ENCODE measurements at places on chromosomes 6 and 20.

DNA sequence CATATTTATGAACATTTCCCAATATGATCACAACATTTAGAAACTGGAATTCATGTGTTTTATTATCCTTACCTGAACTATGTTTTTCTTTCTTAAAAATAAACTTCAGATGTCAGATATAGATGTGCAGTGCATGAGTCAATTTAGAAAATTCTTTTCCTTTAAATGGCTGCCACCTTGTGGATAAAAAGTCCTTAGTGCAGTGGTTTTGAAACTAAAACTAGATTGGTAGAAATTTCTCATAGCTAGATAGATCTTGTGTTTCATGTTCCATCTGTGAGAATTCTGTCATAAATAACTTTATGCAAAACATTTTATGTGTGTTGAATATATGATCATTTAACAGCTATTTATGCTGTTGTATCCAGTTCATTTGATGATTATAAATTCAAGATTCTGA lies 134.9 kb downstream of the KLHL32 start:
- DNase-seq: no peak

DNA sequence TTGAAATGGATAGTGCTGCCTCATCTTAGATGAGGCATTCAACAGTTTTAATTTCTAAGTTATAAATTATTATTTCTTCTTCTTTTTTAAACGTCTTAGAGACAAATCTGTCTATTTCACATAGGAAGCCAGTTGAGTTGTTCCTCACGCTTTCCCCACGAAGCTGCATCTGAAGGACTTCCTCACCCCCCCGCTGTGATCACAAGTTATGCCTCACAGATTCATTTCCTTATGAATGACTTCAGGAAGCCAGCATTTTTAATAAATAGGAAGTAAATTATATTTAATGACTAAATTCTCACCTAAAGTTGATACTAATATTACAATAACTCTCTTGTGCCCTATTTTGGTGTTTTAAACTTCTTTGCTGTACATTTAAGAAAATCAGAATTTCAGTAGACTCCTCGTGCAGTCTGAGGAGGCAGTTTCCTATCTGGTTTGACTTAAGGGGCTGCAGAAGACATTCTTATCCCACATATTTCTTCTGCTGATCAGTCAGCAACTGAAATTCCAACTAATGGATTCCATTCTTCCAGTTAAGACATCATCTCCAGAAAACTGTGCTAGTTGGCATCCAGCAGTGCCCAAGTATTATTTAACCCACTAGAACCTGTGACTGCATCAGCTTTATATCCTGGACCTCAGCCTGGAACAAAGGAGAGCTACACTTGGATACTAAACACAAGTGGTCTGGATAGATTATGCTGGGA lies 182.7 kb upstream of the CCN2 start:
- DNase-seq: no peak

DNA sequence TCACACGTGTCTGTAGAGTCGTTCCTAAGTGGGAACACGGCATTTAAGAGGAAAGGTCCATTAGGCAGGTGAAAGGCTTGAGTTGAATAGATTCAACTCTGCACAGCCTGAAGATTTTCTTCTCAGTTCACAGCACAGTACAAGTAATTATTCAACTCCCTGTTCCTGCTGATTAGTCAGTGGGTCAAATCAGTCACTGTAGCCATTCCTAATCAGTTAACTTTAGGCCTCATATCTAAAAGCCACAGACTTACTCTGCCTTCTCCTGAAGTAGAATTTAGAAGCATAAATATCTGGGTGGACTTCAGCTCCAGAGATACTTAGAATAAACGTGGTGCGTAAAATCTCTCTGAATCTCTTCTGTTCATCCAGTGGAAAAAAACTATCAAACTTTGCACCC lies 872.4 kb downstream of the C6orf118 start:
- no peak for DNase-seq

DNA sequence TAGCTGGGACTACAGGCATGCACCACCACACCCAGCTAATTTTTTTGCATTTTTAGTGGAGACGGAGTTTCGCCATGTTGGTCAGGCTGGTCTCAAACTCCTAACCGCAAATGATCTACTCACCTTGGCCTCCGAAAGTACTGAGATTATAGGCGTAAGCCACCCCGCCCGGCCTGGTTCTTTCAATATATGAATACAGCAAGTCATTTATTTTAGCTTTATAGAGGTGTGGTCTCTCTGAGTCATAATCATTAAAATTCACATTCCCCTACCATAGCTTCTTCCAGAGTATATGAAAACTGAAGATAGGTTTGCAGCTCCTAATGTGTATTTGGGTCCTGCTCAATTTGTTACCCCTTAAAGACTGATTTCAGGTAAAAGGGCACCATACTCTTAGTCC lies 88.5 kb upstream of the FAM8A1 start:
- no peak for DNase-seq

DNA sequence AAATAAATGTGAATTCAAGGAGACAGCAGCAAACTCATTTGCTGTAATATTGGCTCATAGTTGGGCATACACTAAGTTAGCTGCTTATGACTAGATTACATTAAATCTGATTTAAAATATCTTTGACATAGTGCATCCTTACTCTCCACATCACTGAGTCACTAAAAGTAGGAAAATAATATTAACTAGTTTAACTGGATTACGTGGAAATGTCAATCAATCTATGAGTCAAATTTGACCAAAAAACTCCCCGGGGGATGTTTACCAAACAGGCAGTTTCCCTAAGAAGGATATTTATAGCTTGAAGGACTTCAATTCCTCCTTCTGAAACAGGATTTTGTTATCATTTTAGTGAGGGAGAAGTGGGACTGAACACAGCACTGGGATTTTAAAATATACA lies 366.5 kb downstream of the ESR1 start:
- DNase-seq: no peak

DNA sequence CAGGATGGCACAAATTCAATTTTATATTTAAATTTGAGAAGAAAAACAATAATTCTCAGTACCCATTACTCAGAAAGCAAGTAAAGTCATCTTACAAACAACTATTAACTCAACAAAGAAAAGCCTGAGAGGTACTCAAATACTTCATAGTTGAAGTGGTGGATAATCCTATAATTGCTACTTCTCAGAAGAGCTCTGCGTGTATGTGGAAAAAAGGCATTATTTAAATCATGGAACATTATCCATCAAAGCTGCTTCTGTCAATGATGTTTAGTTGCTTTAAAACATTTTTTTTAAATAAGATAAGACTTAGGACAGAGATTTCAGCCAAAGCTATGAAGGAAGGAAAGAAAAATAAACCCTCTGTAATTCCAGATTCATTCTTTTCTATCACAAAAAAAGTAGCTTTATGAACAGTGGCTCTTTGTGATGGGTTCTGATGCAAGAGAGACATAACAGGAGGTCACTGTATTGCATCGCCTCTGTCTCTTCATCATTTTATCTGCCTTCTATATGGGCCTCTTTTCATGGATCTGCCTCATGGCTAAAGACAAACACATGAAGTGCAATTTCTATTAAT lies 367.9 kb upstream of the SLC35B3 start:
- no peak for DNase-seq

GRCh38 chr6:63685446-63686379 lies 50.1 kb downstream of the PHF3 start:
- no peak for DNase-seq

- no peak for DNase-seq
Measured at GRCh38 chr6:43020847-43021246, 576 bp upstream of the RRP36 start.

GRCh38 chr20:62479156-62479555 lies 3.4 kb upstream of the GATA5 start:
- DNase-seq: no peak

GRCh38 chr6:108630050-108630714 lies 69.5 kb downstream of the FOXO3 start:
- DNase-seq: no peak

GRCh38 chr20:46350201-46350985 lies 42.1 kb upstream of the CDH22 start:
- DNase-seq: no peak

- no peak for DNase-seq
Measured at GRCh38 chr6:11711984-11712711, 66.5 kb downstream of the ADTRP start.

DNA sequence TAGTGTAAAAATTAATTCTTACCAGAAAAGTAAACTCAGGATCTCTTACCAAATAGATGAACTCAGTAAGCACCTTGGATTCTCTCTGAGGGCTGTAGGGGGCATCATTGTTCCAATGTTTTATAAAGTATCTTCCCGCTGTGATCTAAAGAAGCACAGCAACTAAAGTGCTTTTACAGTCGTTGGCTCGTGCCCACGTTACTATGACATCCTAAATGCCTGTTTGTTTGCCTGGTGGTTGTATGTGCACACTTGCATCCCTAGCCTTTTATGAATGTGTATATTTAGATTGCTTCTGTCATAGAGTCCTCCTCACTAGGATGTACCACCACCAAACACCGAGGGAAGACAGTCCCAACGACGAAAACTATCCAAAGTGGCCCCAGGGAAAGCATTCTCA lies 34.5 kb downstream of the SLX4IP start:
- DNase-seq: no peak

DNA sequence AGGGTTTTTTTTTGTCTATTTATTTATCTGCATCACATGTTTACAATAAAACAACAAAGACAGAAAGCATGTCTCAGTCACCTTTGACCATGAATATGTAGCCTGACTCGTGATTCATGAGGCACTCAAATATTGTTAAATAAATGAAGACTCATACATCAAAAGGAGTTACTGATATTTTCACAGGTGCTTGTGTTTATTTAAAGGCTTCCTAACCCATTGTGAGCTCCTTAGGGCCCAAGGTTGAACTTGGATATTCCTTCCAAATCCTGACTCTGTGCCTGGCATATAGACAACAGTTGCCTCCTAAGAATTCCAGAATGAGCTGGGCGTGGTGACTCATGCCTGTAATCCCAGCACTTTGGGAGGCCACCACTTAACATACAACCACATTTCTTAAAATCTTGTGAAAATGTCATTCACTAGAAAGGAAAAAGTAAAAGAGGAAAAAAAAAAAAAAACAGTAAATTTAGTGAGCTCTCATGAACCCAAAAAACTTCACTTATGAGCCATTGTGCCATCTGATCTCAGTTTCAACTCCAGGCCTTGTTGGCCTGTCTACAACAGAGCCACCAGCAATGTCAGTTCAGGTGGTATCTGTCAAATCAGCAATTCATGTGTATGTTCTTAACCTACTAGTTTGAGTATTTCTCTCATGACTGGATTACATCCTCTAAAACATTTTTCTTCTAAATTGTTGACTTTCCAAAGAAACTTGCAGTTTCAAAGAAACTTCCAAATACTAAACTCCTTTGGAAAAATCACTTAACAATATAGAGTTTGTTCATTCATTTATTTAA lies 162.7 kb upstream of the MARCKS start:
- DNase-seq: no peak

- no peak for DNase-seq
Measured at GRCh38 chr6:157625764-157626163, 197.3 kb upstream of the SNX9 start.

- no peak for DNase-seq
Measured at GRCh38 chr6:8082954-8083858, 19.0 kb upstream of the BLOC1S5 start.

- no peak for DNase-seq
Measured at GRCh38 chr6:170443151-170443662, 109.9 kb downstream of the PSMB1 start.

DNA sequence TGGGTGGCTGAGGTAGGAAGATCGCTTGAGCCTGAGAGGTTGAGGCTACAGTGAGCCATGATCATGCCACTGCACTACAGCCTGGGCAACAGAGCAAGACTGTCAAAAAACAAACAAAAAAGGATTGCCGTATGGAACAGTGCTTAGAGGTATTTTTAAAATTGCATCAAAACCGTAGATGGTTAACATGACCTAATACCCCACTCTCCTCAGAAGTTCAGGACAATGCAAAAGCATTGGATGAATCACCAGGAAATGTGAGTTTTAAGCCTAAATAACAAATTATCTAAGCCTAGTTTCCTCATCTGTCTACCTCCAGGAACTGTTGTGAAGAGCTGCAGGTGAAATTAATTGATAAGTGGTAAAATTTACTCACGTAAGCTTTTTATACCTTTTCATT lies 123.8 kb upstream of the ID4 start:
- no peak for DNase-seq

GRCh38 chr6:170056278-170056711 lies 234.6 kb downstream of the DLL1 start:
- no peak for DNase-seq

DNA sequence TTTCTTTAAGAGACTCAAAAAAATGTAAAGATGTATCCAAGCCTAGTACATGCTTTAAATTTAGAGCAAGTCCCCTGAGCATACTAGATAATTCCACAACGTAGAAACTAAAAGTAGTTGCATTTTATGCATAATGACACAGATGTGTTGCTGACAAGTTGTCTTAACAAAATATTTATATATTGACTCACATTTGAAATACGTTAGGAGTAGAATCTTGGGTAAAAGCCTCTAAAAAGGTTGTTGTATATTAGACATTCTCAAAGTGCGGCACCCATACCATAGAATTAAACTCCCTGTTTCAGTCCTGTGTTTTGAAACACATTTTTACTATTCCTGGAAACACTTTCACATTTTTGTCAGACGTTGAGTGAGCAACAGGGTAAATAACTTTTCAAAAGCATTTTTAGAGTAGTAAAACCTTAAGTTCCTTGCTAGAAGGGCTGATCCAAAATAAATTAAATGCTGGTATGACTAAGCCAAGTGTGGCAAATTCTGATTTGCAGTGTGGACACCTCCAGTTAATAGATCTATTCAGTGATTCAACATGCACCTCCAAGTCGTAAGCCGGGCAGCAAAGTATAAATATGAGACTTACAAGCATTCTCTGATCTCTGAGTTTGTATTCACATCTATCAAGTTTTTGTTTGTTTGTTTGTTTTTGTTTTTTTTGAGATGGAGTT lies 97.5 kb downstream of the GMDS start:
- no peak for DNase-seq

DNA sequence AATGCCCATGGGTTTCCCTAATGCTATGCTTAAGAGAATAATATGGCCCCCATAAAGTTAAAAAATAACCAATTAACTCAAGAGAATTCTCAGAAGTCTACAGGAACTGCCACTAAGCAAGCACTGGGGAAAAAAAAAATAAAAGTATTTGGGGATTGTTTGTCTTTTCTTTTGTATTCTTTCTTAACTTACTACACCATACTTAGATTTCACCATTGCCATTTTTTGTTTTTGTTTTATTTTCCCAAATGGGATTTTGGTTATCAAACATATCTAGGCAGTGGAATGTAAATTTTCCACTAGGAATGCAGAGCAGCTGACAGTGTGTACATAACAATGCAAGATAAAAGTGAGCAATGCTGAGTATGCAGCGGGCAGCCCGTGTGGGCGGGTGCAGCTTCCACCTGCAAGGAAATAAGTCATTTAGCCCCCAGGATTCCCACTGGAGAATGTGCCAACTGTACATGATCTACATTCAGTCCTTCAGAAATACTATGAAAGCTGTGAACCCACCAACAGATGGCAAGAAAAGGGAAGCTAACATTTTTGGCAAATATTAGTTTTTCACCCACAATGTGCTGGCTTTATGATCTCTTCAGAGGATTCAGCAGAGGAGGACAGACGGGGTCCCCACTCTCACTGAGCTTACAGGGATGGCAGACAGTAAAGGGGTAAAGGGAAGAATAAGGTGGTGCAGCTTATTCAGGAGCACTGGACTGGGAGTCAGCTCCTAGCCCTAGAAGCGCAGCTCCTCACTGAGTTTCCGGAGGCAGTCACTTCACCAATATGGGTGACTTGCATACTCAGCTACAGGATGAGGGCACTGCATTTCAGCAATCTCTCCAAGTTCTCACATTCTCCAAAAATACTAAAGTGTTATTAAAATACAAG lies 44.4 kb downstream of the DCDC2 start:
- no peak for DNase-seq

GRCh38 chr20:9949563-9949962 lies 85.2 kb upstream of the ANKEF1 start:
- no peak for DNase-seq

GRCh38 chr6:107787589-107787960 lies 36.5 kb downstream of the SCML4 start:
- DNase-seq: no peak
